Naive B cell (primary cell): ENCODE measurements at places on chromosomes 7 and 10. TPM values are rescaled to one million over a fixed set of nuclear protein-coding genes. Genes with fewer than 3 reads are reported as not detected.

The GRIFIN gene
- polyA plus RNA-seq, result not detected

The CDHR1 gene
- not detected for polyA plus RNA-seq

The OR2A5 gene
- polyA plus RNA-seq, result not detected

The MYPN gene
- polyA plus RNA-seq, result not detected

The CPVL gene
- polyA plus RNA-seq, result 1.8 TPM

The TMEM120A gene
- 34.6 TPM for polyA plus RNA-seq

The PITX3 gene
- polyA plus RNA-seq, result not detected

The FAM131B gene
- not detected for polyA plus RNA-seq

The SSC4D gene
- polyA plus RNA-seq, result not detected

The H2BK1 gene
- polyA plus RNA-seq, result not detected

The TMEM213 gene
- polyA plus RNA-seq, result not detected

The RRP12 gene
- 16.2 TPM for polyA plus RNA-seq

The TRIM50 gene
- not detected for polyA plus RNA-seq

The CLRN3 gene
- not detected for polyA plus RNA-seq

The VAX1 gene
- not detected for polyA plus RNA-seq

The MOGAT3 gene
- not detected for polyA plus RNA-seq

The FBXL13 gene
- 0.78 TPM for polyA plus RNA-seq

The FOXI2 gene
- not detected for polyA plus RNA-seq

The CYP2E1 gene
- not detected for polyA plus RNA-seq

The MKRN1 gene
- 124 TPM for polyA plus RNA-seq

The OPN4 gene
- polyA plus RNA-seq, result not detected

The CCL26 gene
- not detected for polyA plus RNA-seq

The LHFPL3 gene
- not detected for polyA plus RNA-seq

The SRRM3 gene
- not detected for polyA plus RNA-seq

The CNPY1 gene
- not detected for polyA plus RNA-seq

The GRID2IP gene
- not detected for polyA plus RNA-seq

The LRRC4 gene
- polyA plus RNA-seq, result not detected
